RCC 7860 (cell line): ENCODE measurements at places on chromosomes 2 and 18.
A peak's percentile ranks its signal among the peaks of the same experiment; 100 is the strongest.

DNA sequence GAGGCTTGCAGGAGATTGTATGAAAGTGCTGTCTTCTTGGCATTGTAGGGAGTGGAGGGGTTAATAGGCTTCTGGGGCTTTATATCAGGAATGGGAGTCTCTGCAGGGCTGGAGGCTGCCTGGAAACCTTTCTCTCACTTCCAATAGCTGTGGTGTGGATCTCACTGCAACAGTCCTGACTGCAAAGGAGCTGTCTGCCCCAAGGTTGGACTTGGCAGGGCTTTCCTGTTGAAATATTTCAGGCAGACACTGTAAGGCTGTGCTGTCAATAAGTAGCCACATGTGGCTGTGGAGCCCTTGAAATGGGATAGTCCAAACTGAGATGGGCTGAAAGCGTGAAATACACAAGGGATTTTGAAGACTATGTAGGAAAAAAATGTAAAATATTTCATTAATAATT lies 399.1 kb upstream of the SPRED2 start:
- no peak for DNase-seq

- peak; percentile 55 for DNase-seq
These were observed 42.9 kb upstream of the MYO1B start for GRCh38 chr2:191202209-191202721.

DNA sequence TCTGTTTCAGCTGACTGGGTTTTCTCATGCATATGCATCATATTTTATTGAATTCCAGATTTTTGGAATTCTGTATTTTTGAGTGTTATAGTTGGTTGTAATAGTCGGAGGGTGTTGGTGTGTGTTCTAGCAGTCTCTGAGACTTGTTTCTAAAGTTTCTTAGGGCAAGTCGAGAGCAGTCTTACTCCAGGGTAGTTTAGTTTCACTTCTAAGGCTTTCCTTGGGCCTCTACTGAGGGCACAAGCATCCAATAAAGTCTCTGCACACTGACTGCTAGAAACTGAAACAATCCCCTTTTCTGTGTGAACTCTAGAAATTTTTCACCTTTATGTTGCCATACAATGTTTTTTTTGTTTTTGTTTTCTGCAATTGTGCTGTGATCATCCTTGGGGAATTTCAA lies 663.7 kb upstream of the LRATD1 start:
- DNase-seq: no peak

GRCh38 chr2:150977296-150977695 lies 284.4 kb downstream of the RBM43 start:
- no peak for DNase-seq

DNA sequence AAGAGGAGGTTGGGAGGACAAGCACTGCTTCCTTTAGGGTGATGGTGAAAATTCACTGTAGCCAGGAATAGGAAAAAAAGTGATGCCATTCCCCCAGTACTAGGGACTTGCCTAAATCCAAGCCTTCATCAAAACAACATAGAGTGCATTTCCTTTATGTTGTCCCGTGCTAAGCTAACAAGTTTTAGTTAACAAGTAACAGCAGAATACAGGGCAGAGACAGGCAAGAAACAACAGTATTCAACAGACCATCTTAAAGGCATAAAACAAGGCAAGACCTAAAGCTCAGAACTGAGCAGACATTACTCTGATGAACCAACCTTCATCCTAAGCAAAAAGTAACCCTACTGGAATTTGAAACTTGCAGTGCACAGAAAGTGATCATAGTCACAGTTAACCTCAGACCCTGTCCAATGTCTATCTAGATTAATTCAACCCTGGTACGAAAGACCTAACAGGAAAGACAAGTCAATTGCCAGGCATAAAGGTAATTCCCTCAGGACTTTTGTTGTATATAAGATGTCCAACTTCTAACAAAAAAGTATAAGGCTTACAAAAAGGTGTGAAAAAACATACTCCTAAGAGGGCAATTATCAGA lies 34.4 kb upstream of the GALNT1 start:
- no peak for DNase-seq

DNA sequence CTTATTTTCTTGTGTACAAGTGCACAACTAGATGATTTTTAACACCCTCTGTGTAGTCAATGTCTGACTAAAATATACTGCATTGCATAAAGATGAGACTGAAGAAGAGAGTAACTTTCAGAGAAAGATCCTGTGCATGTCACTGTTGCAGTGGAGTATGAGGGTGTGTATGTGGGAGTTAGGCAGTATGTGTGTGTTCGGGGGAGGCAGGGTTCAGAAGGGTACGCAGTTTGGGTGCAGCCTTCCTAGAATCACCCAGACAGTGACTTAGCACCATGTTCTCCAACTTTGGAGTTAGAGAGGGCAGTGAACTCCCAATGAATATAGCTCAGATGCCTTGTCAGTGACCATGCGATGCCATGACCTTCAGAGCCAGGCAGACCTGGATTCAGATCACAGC lies 84.6 kb downstream of the LRATD1 start:
- no peak for DNase-seq

DNA sequence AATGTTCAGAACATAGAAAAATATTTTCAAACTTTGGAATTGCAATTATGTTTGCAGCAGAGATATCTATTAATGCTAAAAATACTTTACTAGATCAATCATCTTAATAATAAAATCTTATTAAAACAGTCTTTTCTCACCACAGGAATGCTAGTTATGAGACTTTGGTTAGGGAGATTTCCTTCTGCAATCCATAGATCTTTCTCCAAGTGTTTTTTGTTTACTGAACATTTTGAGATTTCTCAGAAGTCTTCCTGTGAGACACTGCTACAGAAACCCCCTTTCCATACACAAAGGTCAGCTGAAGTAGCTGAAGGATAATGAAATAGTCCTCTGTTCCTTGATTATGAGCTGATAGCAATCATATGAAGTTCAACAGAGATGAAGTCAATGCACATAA lies 59.4 kb upstream of the RAPH1 start:
- DNase-seq: no peak

DNA sequence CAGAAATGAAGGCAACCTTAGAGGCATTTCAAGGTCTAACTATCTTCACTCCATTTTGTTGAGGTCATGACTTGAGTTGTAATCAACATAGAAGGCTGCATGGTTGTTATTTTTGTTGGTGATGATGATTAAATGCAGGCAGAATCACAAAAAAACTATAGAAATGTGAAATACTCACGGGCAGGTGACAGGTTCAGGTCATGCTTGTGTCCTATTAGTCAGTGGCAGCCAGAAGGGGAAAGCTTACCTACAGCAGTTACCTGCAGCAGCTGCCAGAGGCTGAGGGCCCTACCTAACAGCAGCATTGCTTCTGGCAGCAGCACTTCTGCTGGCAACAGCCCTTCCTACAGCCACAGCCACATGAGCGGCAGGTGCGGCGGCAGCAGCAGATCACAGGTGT lies 394 bp downstream of the SCYGR3 start:
- no peak for DNase-seq

DNA sequence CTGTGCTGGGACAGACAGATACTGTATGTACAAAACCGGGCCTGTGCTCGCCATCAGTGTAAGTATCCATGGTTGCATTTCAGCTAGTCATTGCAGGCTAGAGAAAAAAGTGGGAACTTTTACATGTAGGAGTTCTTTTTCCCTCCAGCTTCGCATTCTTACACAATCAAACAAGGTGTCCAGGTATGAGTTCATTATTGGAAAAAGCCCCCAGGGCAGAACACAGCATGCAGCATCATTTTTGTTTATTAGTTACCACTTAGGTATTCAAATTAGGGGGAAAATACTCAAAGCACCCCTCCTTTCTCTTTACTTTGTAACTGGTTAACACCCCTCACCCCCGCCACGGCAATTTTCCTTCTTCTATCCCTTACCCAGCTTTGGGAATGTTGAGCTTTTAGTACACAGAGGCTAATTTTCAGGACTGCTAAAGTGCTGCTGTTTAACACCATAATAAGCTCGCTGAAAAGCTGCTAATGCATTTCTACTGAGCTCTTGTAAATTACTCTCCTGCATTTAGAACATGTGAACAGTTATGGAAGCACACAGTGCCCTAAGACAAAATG lies 13.6 kb downstream of the UPP2 start:
- DNase-seq: no peak

DNA sequence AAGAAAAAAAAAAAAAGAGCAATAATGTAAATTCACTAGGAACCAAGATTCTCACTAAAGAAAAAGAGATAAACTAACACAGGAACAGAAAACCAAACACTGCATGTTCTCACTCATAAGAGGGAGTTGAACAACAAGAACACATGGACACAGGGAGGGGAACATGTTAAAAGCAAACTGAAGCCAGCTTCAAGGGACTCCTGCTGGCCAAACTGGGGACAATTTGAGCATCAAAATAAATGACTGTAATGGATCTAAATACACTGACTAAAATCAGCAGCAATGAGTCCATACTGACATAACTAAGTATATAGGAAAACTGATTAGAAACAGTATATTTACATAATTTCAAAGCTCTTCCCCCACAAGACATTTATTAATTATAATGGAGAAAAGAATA lies 73.0 kb downstream of the FARSB start:
- DNase-seq: no peak

DNA sequence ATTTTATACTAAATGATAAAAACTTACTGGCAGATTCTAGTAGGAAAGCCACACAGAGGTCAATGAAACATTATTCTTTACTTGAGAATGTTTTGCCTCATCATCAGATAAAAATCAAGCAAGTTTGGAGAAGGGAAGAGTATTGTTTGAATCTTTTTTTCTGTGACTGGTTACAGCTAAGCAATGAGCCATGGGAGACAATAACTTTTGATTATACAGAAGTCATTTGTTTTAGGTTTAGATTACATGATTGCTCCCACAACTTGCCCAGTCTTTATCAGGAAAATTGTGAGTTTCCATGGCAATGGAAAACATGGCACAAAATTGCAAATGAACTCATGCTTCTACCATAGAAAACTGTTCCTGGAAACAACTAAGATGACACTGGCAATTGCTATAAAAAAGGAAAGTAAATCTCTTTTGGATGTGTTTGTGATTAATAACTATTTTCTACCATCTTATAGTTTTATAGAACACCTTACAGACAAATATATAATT lies 476.8 kb downstream of the MBD2 start:
- DNase-seq: no peak

DNA sequence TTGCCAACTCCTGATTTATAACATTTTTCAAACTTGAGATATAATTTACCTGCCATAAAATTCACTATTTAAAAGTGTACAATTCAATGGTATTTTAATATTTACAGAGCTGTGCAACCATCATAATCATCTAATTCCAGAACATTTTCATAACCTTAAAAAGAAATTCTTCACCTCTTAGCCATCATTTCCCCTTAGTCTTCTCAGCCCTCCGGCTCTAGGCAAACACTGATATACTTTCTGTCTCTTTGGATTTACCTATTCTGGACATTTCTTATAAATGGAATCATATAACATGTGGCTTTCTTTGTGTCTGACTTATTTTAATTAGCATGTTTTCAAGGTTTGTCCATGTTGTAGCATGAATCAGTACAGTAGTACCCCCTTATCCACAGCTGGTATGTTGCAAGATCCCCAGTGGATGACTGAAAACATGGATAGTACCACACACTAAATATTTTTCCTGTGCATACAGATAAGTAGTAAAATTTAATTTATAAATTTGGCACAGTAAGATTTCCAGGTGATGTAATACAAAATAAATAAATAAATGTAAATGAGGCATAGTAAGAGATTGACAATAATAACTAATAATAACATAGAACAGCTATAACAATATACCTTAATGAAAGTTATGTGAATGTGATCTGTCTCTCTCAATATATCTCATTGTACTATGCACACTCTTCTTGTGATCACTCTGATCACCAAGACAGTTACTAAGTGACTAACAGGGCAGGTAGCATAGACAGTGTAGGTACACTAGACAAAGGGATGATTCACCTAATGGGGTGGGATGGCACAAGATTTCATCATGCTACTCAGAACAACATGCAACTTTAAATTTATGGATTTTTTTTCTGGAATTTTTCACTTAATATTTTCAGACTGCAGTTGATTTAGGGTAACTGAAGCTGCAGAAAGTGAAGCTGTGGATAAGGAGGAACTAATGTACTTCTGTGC lies 73.1 kb downstream of the RAB3GAP1 start:
- DNase-seq: peak; percentile 32

GRCh38 chr2:23912054-23912453 lies 14.9 kb downstream of the ATAD2B start:
- DNase-seq: no peak

GRCh38 chr18:58758606-58759005 lies 87.3 kb downstream of the MALT1 start:
- no peak for DNase-seq

DNA sequence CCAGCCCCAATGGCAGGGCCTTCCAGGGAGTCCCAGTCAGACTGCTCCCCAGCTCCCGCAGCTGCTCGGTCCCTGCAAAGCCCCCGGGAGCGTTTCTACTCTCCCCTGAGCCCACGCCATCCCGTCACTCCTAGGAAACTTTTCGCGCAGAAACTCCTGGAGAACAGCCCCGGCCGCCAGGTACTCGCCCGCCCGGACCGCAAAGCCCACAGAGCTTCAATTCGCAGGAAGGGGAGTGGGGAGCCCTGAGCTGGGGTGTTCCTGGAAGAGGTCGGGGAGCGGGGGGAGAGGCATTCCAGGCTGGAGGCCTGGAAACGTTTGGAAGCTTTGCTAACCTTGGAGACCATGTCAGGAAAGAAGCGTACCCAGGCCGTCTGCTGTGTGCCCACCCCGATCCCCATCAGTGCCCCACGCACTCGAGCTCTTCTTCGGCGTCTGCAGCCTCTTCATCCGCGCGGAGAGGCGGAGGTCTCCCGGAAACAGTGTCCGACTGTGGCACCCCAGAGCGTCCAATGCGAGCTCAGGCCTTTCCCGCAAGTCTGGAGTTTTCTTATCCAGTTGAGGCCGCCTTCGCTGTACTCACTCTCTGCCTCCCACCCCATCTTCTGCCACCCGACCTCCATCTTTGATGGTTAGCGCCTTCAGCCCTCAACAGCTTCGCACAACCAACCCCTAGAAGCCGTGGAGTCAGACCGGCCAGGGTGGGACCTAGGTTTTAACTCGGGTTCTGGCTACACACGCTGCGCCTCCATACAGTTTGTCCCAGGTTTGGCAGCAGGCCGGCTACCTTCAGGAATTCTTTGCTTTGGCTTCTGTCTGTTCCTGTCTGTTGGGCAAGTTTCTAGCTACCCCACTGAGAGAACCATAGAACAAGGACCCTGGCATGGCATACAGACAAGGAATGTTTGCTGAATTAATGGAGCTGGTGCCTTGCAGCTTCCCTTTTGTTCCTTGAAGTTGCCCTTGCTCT lies 3.7 kb downstream of the PCGF1 start:
- no peak for DNase-seq

DNA sequence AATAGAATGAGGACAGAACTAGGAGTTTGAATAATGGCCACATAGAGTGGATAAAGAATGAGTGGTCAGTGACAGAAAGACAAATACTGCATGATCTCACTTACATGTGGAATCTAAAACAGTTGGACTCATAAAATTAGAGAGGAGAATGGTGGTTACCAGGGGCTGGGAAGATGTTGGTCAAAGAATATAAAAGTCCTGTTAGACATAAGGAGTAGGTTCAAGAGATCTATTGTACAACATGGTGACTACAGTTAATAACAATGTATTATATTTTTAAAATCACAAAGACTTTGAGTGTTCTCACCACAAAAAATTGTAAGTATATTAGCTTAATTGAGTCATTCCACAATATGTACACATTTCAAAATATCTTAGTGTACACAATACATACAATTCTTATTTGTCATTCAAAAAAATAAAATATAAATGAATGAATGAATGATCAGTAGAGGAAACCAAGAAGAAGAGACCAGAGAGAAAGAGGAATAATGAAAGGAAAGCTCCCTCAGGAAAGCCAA lies 177.9 kb upstream of the VRK2 start:
- DNase-seq: no peak

- DNase-seq: no peak
These were observed 23.3 kb downstream of the GLS start for GRCh38 chr2:190903693-190904450.
